ENCODE measurements at places on chromosomes 13 and 19.

GRCh38 chr13:94549232-94550061, 46.5 kb downstream of the TGDS start:
- DNase-seq = peak; percentile 99

- peak; percentile 79 for DNase-seq
These were observed 550 bp upstream of the DLL3 start for GRCh38 chr19:39497996-39498797.

GRCh38 chr19:54473071-54473891, at the start of gene CDC42EP5:
TSS of gene CDC42EP5 (minus strand) at chr19:54473296. CDS start at chr19:54465547, 7,749 bp downstream.
- DNase-seq = peak; percentile 65

GRCh38 chr19:50550594-50550966, 17.7 kb downstream of the LRRC4B start:
- no peak for DNase-seq

- DNase-seq = no peak
These were observed 68.6 kb downstream of the ERCC5 start for GRCh38 chr13:102914339-102914930.

DNA sequence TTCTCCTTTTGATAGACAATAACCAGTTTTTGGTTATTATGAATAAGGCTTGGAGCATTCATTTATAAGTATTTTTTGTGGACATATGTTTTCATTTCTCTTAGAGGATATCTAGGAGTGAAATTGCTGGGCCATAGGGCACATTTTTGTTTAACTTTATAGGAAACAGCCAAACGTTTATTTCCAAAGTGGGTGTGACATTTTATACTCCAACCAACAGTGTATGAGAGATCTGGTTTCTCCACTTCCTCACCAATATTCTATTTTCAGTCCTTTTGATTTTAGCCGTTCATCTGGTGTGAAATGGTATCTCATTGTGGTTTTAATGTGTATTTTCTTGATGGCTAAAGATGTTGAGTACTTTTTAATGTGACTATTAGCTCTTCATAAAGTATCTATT, 21.9 kb downstream of the TDRD3 start:
- DNase-seq = no peak

DNA sequence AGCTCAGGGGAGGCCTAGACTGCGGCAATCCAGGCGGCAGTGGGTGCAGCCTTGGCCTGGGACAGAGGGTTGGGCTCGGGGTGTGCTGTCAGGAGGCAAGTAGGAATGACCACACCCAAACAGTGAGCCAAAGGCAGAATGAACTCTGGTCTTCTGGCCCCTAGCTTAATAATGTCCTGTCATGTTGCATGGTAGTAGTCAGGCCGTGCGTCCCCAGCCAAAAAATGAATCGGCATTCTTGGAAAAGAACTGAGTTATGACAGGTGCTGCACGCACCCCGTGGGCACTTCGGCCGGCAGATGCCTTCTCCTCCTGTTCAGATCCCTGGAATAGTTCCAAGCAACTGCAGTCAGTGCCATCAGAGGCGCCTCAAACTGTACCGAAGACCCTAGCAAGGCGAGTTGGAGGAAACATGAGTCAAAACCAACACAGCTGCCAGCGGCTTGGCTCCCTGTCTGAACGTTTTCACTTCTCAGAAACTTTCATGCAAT, 55.9 kb downstream of the ATP7B start:
- no peak for DNase-seq

DNA sequence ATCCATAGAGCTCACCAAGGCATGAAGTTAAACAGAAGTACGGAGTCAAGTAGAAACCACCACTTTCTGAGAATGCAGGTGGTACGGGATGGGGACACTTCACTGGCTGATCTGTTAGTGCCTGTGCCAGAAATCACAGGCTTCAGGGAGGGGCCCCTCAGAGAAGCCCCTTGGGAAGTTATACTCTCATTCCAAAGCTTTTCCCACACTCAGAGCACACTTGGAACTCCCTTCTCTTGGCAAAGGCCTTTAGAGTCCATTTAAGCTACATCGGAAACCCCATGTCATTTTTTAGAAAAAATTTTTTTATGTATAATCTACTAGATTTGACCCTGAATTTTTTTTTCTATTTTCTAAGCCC, 80.7 kb upstream of the WASF3 start:
- DNase-seq = no peak

DNA sequence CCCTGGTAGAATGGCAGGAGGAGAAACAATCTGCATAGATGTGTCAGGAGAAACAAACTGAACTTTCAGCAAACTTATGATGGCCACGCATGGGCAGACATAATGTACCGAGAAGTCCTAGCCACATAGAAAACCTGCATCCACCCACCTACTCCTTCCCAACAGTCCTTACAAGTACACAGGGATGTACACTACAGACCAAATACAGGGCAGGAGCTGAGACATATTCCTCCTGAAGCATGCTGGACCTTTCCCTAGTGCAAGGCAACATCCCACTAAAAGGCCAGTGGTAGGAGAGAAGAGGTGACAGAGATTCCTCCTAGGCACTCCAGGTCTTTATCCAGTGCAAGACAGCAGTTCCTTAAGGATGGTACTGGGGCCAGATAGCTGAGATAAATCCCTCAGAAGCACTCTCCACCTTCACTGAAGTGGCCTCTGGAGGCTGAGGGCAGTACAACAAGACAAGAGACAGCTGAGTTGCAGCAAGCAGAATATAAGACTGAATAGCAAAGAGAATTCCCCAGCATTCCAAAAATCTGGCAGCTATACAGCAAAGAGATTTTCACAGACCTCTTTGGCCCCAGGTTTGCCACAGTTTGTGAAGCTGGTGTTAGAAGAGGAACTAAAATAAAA, 18.3 kb downstream of the VWA8 start:
- peak; percentile 35 for DNase-seq

- DNase-seq = no peak
These were observed 11.6 kb downstream of the ADPRHL1 start for GRCh38 chr13:113441661-113442060.

- DNase-seq = peak; percentile 49
These were observed 667 bp upstream of the MBNL2 start for GRCh38 chr13:97221466-97221865.

- peak; percentile 78 for DNase-seq
These were observed 10.4 kb upstream of the GPR32 start for GRCh38 chr19:50759886-50760285.

DNA sequence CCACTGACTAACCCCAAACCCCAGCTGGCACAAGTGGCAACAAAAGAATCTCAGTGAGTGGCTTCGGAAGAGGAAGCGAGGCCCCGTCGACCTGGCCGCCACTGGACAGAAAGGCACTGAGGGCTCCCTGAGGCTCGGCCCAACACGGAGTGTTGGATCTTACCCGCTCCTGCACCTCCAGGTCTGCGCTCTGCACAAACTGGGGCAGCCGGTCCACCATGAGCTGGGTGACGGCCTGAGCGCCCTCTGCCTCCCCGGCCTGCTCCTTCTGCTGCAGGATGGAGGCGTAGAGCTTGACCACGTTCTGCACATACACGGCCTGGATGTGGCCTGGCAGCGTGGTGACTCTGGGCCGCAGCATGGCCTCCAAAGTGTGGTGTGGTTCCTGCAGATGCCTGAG, 21.7 kb downstream of the IZUMO4 start:
- no peak for DNase-seq

DNA sequence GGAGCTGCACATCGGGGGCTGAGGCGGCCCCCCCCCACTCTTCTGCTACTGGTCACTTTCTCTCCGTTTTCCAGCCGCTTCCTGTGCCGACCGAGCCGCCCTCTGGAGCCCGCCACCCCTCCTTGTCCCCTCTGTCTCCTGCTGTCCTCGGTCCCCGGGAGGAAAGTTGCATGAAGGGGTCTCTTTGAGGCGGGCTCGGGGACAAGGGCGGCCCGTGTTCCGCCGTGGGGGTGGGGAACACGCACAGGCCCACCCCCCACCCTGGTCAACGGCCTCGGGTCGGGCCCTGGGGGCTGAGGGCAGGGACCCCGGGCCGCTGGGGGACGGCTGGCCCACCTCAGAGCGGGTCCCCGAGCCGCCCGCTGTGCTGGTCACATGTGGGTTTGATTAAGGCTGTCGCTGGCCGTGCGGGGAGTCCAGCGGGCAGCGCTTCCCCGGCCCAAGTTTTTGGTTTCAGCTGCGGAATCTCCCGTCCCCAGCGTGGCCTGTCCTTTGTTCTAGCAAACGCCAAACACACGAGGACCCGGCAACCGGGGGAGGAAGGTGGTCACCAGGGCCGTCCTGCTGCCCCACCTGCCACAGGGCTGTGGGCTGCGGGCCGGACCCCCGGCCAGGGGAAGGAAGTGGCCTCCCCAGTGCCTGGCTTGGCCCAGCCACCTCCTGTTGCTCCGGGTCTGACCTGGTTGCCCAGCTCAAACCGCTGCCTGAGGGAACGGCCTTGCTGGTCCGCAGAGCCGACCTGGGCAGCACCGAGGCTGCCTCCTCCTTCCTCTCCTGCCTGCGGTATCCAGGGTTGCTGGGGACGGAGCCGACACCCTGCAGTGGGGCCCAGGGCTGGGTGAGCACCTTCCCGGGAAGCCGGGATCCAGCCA, 1.9 kb downstream of the EFNA2 start:
- no peak for DNase-seq

DNA sequence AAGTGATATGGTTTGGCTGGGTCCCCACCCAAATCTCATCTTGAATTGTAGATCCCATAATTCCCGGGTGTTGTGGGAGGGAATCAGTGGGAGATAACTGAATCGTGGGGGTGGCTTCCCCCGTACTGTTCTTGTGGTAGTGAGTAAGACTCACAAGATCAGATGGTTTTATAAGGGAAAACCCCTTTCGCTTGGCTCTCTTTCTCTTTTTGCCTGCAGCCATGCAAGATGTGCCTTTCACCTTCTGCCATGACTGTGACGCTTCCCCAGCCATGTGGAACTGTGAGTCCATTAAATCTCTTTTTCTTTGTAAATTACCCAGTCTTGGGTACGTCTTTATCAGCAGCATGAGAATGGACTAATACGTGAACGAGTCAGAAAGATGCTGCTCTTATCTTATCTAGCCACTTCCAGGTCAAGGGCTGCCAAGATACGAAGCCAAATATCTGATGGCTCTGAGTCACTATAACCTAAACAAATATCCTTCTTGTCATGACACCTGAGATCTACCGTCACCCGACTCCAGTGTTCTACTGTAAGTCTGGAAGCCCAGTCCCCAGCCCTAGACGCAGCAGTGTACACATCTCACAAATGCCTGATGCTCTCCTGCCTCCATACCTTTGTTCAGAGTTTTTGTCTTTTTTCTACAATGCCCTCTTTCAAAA, 45.9 kb downstream of the SLC15A1 start:
- DNase-seq = no peak

DNA sequence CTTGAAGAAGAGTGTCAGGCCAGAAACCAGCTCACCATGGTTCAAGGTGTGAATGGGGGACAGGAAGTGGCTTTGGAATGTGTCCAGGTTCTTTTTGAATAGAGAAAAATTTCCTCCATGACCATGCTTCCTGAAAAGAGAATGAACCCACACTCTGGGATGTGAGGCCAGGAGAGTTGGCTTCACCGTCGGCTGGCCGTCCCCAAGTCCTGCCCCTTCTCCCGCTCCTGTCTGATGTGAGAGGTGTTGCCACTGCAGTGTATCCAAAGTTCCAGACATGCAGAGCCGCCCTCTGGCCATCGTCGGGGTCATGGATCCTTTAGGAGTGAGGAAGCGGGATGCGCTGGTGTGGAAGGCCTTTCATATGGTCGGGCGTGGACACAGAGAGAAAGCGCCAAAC, 101.2 kb downstream of the COL4A2 start:
- DNase-seq = no peak

- no peak for DNase-seq
These were observed 492 bp upstream of the PGLYRP1 start for GRCh38 chr19:46023311-46023779.

- no peak for DNase-seq
These were observed 5.1 kb downstream of the RGCC start for GRCh38 chr13:41462427-41462826.

GRCh38 chr19:7823686-7824301, 6.2 kb upstream of the EVI5L start:
- DNase-seq = no peak

DNA sequence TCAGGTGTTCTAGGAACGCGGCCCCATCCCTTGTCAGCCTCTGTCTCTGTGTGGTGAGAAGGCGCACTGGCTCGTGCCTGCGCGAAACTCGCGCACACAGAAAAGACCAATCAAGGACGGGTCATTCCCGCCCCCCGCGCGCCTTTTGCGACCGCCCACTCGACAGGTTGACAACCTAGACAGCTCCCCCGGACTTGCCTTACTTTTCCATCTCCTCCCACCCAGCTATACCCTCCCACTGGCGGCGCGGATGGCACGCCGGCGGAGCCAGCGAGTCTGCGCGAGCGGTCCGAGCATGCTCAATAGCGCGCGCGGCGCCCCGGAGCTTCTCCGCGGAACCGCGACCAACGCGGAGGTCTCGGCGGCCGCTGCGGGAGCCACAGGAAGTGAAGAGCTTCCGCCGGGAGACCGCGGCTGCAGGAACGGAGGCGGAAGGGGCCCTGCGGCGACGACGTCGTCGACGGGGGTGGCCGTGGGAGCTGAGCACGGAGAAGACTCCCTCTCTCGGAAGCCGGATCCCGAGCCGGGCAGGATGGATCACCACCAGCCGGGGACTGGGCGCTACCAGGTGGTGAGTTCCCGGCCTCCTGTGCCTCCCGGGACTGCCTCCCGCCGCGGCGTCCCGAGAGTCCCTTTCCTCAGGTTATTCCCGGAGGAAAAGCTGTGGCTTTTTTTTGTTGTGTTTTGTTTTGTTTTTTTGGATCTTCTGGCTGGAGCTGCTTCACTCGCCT, at the start of gene NDFIP2:
Gene NDFIP2, plus strand, starts transcription at position 202 of the 731 bp plus-strand sequence. Its CDS starts 49 bp downstream, at position 251.
- DNase-seq = peak; percentile 86

DNA sequence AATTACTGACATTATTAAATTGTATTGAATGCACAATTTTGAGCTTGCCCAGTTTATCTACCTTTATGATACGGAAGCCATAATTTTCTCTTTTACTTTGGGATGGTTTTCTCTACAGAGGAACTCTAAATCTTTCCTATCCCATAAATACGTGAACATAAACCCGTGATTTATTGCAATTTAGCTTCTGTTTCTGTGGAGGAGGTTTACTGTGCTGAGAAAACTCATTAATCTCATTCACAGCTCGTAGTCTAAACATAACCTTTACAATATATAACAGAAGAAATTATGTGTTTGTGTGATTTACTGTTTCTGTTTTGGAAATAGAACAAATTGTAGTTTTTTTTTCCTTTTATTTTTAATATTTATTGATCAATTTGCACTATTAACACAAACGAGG, 207.1 kb upstream of the PCDH9 start:
- no peak for DNase-seq

- no peak for DNase-seq
These were observed 14.6 kb downstream of the IGFL3 start for GRCh38 chr19:46109876-46110275.

DNA sequence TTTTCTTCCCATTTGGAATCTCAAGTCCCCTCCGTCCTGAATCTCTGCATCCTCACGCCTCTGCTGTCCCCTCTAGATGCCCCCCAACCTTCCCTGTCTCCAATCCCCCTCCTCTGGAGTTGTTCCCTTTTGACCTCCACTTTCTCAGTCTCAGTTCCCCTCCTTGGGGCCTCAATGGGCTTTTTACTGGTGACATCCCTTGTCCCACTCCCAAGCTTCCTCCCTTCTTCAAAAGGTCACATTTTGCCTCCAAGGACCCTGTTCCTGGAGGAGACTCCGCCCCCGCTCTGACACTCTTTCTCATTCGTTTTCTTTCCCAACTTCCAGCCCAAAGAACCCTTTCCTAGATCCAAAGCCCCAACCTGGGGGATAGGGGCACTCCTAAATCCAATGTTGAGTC, 1.0 kb downstream of the AP2S1 start:
- DNase-seq = no peak

Data from OCI-M1 (cell line).